ENCODE measurements at places on chromosomes 1 and 21. TPM values are rescaled to one million over a fixed set of nuclear protein-coding genes. Genes with fewer than 3 reads are reported as not detected.
A peak's percentile ranks its signal among the peaks of the same experiment; 100 is the strongest.

GRCh38 chr1:167824163-167824794 is 89.7 kb downstream of the ADCY10 start:
- no peak for DNase-seq

- DNase-seq = peak; percentile 64
Measured at GRCh38 chr21:42107177-42107880, 36.2 kb downstream of the UMODL1 start.

- no peak for DNase-seq
Measured at GRCh38 chr1:111201275-111202090, 1.0 kb upstream of the DENND2D start.

- DNase-seq = no peak
Measured at GRCh38 chr1:55468142-55468795, 253.1 kb upstream of the USP24 start.

- no peak for DNase-seq
Measured at GRCh38 chr1:219752645-219753044, 139.7 kb upstream of the ZC3H11B start.

DNA sequence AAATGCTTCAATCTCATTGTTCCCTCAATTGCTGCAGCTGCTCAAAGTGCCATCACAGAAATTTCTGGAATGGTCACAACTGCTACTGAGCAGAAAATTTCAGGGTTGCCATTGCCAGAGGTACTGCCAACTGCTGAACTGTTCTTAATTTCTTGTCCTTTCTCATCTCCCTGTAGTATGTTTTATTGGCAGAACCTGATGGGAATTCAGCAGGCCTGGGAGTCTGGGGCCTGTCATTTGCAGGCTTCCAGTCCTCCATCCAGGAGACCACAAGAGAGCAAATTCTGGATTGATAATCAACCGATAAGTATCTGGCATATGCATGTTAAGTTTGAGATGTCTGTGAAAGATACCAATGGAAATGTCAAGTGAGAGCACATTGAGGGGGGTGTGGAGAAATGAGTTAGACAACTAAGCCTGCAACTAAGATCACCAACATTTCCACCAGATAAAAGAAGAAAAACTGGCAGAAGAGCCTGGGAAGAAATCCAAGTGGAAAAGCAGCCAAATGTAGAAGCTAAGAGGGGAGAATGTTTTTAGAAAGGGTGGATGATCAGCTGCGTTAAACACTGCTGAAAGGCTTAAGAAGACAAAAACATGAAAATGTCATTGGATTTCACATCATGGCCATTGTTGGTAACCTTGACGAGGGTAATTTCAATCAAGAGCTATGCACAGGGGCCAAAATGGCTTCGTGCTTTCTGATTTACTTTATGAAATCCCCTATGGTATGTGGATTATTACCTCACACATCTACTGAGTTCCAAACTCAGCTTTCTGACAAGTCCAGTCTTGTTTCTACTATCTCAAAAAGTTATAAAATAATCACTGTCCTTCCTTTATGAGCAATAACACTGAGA is 648.1 kb downstream of the PLPP3 start:
- no peak for DNase-seq

- DNase-seq = no peak
Measured at GRCh38 chr1:19124273-19124672, 85.8 kb downstream of the UBR4 start.

GRCh38 chr1:223831755-223832636 is 13.8 kb downstream of the TP53BP2 start:
- no peak for DNase-seq

- no peak for DNase-seq
Measured at GRCh38 chr1:172293429-172293828, 127.1 kb upstream of the C1orf105 start.

GRCh38 chr1:78388275-78388674 is 102.5 kb upstream of the PTGFR start:
- DNase-seq = no peak

GRCh38 chr1:193614817-193615216 is 428.4 kb upstream of the B3GALT2 start:
- DNase-seq = no peak

DNA sequence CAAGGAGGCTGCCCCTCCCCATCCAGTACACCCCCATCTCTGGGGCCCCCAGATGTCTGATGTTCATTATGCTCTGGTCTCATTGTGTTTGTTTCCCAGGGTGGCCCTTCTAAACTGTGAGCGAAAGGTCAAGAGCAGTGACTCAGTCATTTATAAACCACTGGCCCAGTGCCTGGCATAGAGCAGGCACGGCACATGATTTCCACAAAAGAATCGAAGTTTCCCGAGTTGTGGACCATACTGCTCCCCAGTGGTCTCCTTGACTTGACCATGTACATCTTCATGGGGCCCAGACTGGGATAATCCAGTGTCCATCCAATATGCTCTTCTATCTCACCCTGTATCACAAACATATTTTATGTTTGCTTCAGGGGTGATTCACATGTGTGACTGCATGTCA is 153.3 kb downstream of the NR5A2 start:
- DNase-seq = no peak

GRCh38 chr1:2874607-2875480 is 73.4 kb upstream of the TTC34 start:
- no peak for DNase-seq

DNA sequence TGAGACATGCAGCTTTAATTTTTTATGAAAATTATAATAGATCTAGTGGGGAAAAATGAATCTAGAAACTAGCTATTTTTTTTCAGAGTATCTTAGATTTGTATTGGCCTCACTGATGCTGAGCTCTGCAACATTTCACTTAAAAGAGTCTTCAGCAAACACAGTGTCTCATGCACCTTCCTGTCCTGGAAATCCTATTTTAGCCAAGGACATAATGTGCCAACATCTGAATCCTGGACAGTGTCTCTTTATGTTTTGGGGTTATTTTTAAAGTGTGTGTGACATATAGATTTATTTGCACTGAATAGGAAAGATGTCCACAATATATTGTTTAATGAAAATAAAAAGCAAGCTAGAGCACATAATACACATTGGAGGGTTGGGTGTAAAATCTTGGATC is 199.1 kb upstream of the FMN2 start:
- no peak for DNase-seq

- no peak for DNase-seq
Measured at GRCh38 chr1:233668725-233669294, 54.9 kb downstream of the KCNK1 start.

- no peak for DNase-seq
Measured at GRCh38 chr1:88289401-88290102, 394.5 kb upstream of the PKN2 start.

GRCh38 chr1:22089134-22089571 is 36.6 kb downstream of the CDC42 start:
- no peak for DNase-seq

DNA sequence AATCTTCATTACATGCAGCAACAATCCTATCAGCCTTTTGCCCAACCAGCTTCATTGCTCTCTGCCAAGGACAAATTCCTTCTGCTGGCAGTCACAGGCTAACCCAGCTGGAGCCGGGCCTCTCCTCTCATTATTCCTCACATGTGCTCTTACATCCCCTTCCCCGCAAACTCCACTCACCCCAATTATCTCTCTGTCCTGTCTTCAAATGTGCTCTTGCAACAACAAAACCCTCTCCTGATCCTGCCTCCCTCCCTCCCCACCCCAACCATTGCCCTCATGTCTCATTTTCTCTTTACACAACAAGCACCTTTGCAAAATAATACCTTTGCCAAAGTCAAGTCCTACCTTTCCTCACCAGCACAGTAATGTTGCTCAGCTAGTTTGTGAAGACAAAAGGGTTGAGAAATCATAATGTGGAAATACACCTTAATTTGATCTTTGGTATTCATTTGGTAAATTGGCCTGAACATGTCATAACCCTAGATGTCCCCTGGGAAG is 36.0 kb upstream of the DHCR24 start:
- DNase-seq = no peak

DNA sequence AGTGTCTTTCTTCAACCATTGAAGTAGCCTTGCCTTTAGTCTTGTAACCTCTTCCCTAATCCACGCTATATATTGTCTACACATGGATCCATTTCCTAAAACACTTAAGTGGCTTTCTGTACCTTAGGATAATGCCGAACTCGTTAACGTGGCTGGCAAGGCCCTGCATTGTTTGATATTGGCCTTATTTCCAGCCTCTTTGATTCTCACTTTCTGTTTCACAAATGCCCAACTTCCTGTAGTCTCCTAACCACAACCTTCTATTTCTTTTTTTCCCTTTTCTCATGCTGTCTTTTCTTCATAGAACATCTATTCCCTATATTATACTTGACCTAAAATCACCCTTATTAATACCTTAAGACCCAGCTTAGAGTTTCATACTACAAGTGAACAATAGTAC is 536.0 kb downstream of the LMO4 start:
- DNase-seq = no peak

DNA sequence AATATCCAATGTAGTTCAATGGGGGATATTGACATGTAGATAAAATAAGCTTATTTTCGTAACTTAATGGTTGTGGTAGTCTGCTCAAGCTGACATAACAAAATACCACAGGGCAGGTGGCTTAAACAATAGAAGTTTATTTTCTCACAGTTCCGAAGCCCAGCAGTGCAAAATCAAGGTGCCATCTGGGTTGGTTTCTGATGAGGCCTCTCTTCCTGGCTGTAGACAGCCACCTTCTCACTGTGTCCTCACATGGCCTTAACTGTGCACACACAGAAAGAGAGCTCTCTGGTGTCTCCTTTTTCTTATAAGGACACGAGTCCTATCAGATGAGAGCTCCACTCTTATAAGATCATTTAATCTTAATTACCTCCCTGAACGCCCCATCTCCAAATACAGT is 64.8 kb upstream of the IPO9 start:
- DNase-seq = no peak

DNA sequence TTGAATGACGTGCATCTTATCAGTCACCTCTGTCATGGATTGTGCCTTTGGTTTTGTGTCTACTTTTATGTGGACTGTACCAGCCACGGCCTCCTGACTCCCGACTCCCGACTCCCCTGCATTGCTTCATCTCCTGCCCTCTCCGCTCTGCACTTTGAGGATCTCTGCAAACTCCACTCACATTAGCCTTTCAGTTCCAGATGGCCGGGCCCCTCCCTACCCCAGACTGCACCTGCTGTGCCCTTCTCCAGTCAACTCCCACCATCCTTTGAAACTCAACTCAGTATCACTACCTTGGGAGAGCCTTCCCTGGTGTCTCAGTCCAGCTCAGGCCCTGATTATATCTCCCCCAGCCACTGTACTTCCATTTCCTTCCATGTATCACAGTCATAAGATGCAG is 71.4 kb downstream of the MDM4 start:
- no peak for DNase-seq

- no peak for DNase-seq
Measured at GRCh38 chr1:116002781-116003420, 26.6 kb downstream of the SLC22A15 start.

DNA sequence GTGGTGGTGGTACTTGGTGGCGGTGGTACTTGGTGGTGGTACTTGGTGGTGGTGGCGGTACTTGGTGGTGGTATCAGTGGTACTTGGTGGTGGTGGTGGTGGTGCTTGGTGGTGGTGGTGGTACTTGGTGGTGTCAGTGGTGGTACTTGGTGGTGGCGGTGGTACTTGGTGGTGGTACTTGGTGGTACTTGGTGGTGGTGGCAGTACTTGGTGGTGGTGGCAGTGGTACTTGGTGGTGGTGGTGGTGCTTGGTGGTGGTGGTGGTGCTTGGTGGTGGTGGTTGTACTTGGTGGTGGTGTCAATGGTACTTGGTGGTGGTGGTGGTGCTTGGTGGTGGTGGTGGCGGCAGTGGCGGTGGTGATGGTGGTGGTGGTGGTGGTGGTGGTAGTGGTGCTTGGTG is 20.2 kb downstream of the COQ8A start:
- DNase-seq = no peak

DNA sequence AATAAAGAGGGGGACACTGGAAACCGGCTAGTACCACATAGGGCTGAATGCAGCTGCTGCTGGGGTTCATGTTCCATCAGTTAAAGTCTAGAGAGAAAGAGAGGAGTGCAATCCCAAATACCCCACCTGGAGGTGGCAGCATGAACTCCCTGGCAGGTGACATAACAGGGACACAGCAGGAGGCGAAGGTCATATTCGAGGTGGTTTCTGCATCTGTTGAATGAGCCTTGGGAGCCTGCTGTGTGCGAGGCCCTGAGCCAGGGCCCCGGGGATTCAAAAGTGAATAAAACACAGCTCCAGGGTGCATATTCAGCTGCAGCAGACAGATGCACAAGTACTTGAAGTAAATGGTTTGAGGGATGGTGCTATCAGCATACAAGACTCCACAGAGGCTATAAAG is 456.8 kb downstream of the SETD4 start:
- DNase-seq = no peak

DNA sequence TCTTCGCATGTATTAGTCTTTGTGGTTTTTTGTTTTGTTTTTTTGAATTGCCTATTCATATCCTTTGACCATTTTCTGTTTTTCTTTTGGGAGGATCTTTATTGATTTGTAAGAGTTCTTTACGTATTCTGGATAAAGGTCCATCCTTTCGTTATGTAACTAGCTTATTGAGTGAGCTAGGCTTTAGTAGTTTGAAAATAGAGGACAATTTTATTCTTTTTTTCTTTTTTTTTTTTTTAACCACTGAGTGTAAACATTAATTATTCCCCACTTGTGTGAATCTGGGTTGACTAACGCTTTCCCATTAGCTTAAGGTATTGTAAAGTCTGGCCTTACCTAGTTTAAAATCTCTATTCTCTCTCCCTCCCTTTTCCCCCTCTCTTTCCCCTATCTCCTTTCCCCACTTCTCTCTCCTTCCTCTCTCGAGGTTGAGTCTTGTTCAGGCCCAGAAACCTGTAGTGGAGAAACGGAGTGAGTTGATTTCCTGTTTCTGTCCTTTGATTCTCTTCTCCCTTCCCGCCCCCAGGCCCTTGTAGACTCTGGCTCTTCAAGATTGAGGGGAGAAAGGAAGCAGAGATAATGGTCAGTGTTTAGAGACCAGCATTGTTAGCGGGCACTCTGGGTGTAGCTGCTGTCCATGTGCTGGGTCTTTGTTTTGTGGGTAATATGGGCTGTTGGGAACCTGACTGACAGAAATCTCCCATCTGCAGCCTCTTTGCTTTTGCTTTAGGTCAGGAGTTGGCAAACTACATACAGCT is 1.5 kb downstream of the MORC3 start:
- peak; percentile 22 for DNase-seq

Gene IFFO2
- 17.5 TPM for total RNA-seq

Gene ROR1
- total RNA-seq = 7.8 TPM

Gene SPATC1L
- total RNA-seq = 9.4 TPM

Gene VPS72
- 28.7 TPM for total RNA-seq

Gene ALG6
- total RNA-seq = 15.7 TPM

Gene LCE4A
- total RNA-seq = not detected

Gene KPRP
- not detected for total RNA-seq

Gene LCE1A
- total RNA-seq = not detected

Gene TCHHL1
- total RNA-seq = not detected

Gene HPCA
- total RNA-seq = not detected

Gene PLEKHN1
- 1.4 TPM for total RNA-seq

Gene ARTN
- not detected for total RNA-seq

Gene ITLN2
- total RNA-seq = not detected

All from spleen (tissue), 13 donors.